ENCODE measurements at places on chromosomes 2 and 18.

DNA sequence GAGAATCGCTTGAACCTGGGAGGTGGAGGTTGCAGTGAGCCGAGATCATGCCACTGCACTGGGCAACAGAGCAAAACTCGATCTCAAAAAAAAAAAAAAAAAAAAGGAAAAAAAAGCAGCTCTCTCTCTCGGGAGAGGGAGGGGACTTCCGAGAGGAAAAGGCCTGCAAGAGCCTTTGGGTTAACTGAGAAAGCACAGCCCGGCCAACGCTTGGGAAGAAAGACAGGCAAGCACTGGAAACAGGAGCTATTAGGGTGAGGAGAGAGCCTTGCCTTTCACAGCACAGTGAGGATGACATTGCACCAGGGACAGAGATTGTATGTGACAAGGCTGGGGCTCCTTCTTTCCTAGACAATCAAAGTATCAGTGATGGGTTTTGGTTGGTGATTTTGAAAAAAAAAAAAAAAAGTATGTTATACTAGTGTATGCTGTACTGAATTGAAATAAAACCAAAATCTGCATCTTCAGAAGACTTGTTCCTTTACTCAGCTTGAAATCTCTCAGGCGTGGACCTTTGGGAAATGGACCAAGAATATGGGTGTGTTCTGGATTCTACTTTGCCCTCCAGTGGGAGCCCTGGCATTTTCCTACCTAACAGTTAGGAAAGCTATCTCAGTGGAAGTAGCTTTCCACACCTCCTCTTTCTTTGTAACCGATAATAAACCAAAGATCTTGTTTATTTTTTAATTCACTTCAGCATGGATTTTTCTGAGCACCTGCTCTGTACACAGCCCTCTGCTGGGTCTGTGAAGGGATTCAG, 16.7 kb downstream of the SRSF7 start:
- H3K27ac ChIP-seq = no peak overlapping the region
- H3K4me1 ChIP-seq = no peaks in the 10 kb centered on the region
- H3K27me3 ChIP-seq = no peaks in the 10 kb centered on the region

GRCh38 chr2:119264781-119265692, 41.4 kb downstream of the STEAP3 start:
- no peaks in the 10 kb centered on the region for H3K36me3 ChIP-seq
- no peak overlapping the region for H3K4me3 ChIP-seq
- no peak overlapping the region for H3K27ac ChIP-seq
- no peak for DNase-seq

DNA sequence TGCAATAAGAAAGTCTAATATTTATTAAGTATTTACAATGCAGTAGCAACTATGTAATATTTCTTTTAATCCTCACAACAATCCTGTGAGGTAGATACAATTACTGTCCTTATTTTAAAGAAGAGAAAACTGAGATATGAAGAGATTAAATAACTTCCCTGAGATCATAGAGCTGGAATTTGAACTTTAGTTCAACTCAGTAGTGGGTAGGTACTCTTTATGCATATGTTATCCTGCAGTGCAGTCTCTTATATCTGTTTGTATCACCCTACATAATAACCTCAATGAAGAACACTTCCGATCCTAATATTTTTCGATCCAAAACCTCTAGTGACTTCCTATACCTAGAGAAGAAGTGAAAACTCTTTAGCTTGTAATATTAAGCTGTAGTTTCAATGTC, 64.2 kb downstream of the PLA2R1 start:
- no peaks in the 10 kb centered on the region for H3K27me3 ChIP-seq
- H3K4me3 ChIP-seq = no peak overlapping the region
- H3K4me1 ChIP-seq = no peaks in the 10 kb centered on the region
- no peak for DNase-seq

DNA sequence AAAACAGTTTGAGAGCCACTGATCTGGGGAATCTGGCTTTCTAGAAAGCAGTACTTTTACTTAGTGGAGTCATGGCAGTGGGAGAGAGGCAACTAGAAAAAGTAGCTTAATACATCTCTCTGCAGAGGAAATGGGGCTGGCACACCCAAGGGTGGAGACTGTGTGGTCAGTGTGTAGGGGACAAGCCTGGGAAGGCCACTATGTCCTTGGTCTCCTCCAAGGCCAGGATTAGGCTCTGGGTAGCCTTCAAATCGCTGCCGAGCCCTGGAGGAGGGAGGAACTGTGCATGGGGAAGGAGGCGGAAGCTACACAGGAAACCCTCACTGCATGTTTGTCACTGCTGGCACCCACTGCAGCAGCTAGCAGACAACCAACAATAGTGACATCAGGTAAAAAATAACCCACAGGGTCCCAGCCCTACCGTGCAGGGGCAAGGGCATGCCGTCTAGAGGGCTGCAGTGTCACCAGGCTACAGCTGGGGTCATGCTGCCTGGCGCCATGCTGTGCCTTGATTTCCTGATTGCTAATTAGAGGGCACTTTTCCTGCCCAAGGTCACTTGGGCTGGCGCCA, 34.8 kb downstream of the LBH start:
- peak overlapping the region; percentile 70 for H3K27ac ChIP-seq
- H3K27me3 ChIP-seq = no peaks in the 10 kb centered on the region
- peak; percentile 43 for DNase-seq
- H3K4me3 ChIP-seq = peak overlapping the region; percentile 38
- no peaks in the 10 kb centered on the region for H3K36me3 ChIP-seq

GRCh38 chr2:80281049-80281448, 23.5 kb downstream of the LRRTM1 start:
- H3K36me3 ChIP-seq = no peaks in the 10 kb centered on the region
- H3K4me1 ChIP-seq = no peaks in the 10 kb centered on the region
- H3K27ac ChIP-seq = no peak overlapping the region

GRCh38 chr2:42474765-42475454, 18.9 kb downstream of the KCNG3 start:
- H3K4me3 ChIP-seq = no peak overlapping the region
- DNase-seq = no peak

GRCh38 chr2:105509269-105510086, 110.6 kb upstream of the FHL2 start:
- H3K27ac ChIP-seq = no peak overlapping the region
- H3K27me3 ChIP-seq = peaks cover 3% of the 10 kb centered on the region
- H3K4me3 ChIP-seq = no peak overlapping the region
- H3K36me3 ChIP-seq = no peaks in the 10 kb centered on the region
- H3K4me1 ChIP-seq = no peaks in the 10 kb centered on the region
- no peak for DNase-seq

GRCh38 chr2:7916670-7917069, 765.2 kb upstream of the ID2 start:
- no peak for DNase-seq
- no peak overlapping the region for H3K4me3 ChIP-seq
- H3K4me1 ChIP-seq = no peaks in the 10 kb centered on the region
- no peak overlapping the region for H3K27ac ChIP-seq
- no peaks in the 10 kb centered on the region for H3K36me3 ChIP-seq
- H3K27me3 ChIP-seq = no peaks in the 10 kb centered on the region

- no peaks in the 10 kb centered on the region for H3K4me1 ChIP-seq
- no peaks in the 10 kb centered on the region for H3K36me3 ChIP-seq
- H3K4me3 ChIP-seq = no peak overlapping the region
- DNase-seq = no peak
- no peaks in the 10 kb centered on the region for H3K27me3 ChIP-seq
These were observed 101.3 kb upstream of the CCDC150 start for GRCh38 chr2:196538189-196538588.

DNA sequence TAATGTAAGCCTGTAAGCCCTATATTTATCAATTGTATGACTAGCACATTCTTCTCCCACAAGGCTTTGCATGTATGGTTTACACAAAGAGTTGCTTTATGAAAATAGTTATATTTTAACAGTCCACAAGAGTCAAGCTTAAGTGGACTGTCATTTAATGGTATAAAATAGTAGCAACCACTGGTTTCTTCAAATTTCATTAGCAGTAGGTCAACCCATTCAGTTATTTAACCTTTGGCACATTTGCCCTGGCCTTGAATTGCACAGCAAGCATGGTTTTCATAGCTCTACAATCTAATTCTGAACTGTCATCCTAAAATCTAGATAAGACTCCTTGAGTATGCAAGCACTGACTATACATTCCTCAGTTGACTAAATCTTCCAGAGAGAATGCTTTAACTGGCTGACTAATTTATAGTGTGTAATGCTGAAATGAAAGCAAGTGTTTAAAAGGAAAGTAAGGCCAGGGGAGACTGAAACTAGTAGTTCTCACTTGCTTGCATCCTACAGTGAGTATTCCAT, 1.8 kb downstream of the DPP4 start:
- H3K27me3 ChIP-seq = no peaks in the 10 kb centered on the region
- H3K27ac ChIP-seq = no peak overlapping the region
- H3K4me3 ChIP-seq = peak overlapping the region; percentile 100

GRCh38 chr2:238433941-238434845, 7.5 kb downstream of the ASB1 start:
- no peaks in the 10 kb centered on the region for H3K27me3 ChIP-seq
- DNase-seq = no peak
- H3K4me3 ChIP-seq = no peak overlapping the region
- H3K36me3 ChIP-seq = peaks cover 37% of the 10 kb centered on the region
- H3K4me1 ChIP-seq = no peaks in the 10 kb centered on the region
- H3K27ac ChIP-seq = no peak overlapping the region

DNA sequence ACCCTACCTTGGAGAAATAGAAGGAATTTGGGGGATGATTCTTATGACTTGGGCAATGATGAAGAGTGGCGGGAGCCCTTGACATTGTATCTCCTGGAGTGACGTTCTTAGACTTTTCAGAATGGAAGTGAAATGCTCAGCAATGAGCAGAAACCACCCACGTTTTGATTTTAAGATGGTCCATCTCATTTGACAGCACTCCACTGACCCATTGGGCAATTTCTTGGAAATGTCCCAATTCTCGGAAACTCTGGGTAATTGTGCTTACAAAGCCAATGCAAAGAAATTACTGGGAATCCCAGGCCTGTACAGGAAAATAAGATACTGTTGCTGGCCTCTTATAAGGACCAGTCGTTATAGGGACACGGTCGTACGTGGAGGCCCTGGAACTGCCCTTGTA, 170.0 kb upstream of the COPS8 start:
- no peak for DNase-seq
- no peaks in the 10 kb centered on the region for H3K36me3 ChIP-seq
- no peak overlapping the region for H3K4me3 ChIP-seq

GRCh38 chr2:226677080-226677479, 122.5 kb downstream of the IRS1 start:
- no peaks in the 10 kb centered on the region for H3K27me3 ChIP-seq
- no peak overlapping the region for H3K27ac ChIP-seq
- DNase-seq = no peak
- peaks cover 5% of the 10 kb centered on the region for H3K4me1 ChIP-seq
- H3K4me3 ChIP-seq = no peak overlapping the region
- H3K36me3 ChIP-seq = no peaks in the 10 kb centered on the region

GRCh38 chr2:206164261-206164862, 4.7 kb downstream of the EEF1B2 start:
- H3K27ac ChIP-seq = no peak overlapping the region
- H3K4me1 ChIP-seq = peaks cover 9% of the 10 kb centered on the region
- no peaks in the 10 kb centered on the region for H3K27me3 ChIP-seq
- H3K36me3 ChIP-seq = peaks cover 20% of the 10 kb centered on the region
- no peak for DNase-seq

- H3K36me3 ChIP-seq = no peaks in the 10 kb centered on the region
- no peaks in the 10 kb centered on the region for H3K4me1 ChIP-seq
- no peak for DNase-seq
- H3K27me3 ChIP-seq = no peaks in the 10 kb centered on the region
These were observed 162.4 kb upstream of the CWC22 start for GRCh38 chr2:180169474-180169873.

DNA sequence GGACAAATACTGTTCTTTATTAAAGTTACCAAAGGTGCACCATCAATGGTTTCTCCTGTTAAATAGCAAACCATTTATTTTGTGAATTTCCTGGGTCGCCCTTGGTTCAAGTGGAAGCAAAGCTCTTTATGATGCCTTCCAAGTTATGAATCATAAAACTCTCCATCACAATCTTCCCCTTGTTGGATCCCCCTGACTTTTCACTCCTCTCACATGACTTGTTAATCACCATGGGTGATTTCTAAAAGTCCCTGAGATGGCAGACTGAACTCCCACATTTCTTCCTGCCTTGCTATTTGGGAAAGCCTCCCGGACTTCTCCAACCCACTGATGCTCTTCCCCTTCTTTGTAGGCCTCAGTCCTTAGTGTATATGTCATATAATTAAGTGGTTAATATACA, 176.0 kb downstream of the THADA start:
- DNase-seq = no peak
- H3K4me3 ChIP-seq = no peak overlapping the region
- peaks cover 5% of the 10 kb centered on the region for H3K4me1 ChIP-seq
- H3K27ac ChIP-seq = no peak overlapping the region
- no peaks in the 10 kb centered on the region for H3K27me3 ChIP-seq

DNA sequence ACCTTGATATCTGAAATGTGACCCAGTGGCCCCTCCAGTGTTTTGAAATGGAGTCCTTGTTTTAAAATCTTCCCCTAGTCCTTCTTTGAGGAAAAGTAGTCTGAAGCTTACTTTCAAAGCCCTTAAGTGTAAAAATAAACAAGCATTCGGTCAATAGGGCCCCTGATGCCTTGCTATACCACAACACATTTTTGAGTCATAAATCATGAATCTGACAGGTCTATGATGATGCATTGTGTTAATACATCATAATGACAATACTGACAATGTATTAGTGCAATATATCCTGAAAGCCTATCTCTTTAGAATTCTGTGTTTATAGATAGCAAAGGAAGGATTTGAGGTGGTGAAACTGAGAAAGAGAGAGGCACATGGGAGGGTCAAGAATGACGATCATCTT, 464.2 kb downstream of the MEIS1 start:
- no peaks in the 10 kb centered on the region for H3K4me1 ChIP-seq
- DNase-seq = no peak
- H3K4me3 ChIP-seq = no peak overlapping the region
- H3K27ac ChIP-seq = no peak overlapping the region
- H3K36me3 ChIP-seq = no peaks in the 10 kb centered on the region

- no peaks in the 10 kb centered on the region for H3K27me3 ChIP-seq
- DNase-seq = no peak
These were observed 313.2 kb upstream of the HS6ST1 start for GRCh38 chr2:128631698-128632500.

DNA sequence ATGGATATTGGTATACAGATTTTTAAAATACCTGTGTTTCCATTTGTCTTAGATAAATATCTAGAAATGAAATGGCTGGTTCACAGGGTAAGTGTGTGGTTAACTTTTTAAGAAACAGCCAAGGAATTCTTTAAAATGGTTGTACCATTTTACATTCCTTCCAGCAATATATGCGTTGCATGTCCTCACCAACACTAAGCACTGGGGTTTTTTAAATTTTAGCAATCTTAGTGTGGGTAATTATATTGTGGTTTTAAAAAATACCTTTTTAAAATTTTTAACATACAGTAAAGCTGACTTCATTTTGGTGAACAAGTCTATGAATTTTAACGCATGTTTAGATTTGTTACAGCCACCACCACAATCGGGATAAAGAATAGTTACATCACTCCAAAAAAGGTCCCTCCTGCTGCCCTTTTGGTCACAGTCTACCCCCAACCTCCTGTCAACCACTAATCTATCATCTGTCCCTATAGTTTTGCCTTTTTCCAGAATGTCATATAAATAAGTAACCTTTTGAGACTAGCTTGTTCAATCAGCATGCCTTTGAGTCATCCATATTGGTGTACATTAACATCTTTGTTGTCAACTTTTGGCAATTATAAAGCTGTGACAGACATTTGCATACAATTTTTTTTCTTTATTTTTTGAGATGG, 128.1 kb upstream of the MSTN start:
- no peaks in the 10 kb centered on the region for H3K27me3 ChIP-seq
- no peaks in the 10 kb centered on the region for H3K4me1 ChIP-seq
- no peak overlapping the region for H3K27ac ChIP-seq
- H3K4me3 ChIP-seq = no peak overlapping the region

Data from effector memory CD4-positive, alpha-beta T cell (primary cell).